NCI-H446 (cell line): ENCODE measurements at places on chromosomes 11 and 22.

- no peak for DNase-seq
Measured at GRCh38 chr11:121895919-121896318, 220.1 kb downstream of the BLID start.

- DNase-seq = no peak
Measured at GRCh38 chr11:121344824-121345223, 52.3 kb downstream of the SC5D start.

GRCh38 chr11:1556278-1556902, 15.7 kb downstream of the DUSP8 start:
- no peak for DNase-seq

- no peak for DNase-seq
Measured at GRCh38 chr11:11389238-11389637, 36.2 kb upstream of the CSNK2A3 start.

DNA sequence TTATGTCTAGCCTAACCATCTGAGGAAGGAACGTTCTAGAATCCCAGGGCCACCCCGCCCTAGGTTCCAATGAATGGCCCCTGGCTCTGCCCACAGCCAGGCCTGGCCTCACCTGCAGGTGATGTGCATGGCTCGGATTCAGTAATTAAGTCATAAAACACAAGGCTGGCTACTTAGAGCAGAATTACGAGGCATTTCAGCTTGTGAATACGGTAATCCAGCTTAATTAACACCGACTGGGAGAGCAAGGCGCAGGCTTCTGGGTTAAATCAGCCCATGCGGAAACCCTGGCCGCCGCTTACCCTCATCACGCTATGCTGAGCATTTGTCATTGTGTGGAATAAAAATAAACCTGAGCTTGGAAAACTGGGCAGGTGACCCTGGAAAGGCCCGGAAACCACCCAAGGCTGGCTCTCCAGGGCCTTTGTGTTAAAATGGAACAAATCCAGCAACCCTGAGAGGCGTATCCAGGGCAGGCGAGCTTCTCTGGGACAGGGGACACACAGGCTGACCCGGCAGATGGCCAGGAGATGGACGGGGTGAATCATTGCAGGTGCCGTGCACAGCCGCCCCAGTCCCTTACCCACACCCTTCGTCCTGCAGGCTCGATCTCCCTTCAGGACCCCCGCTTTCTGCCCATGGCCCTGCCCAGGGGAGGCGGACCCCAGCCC, 220.2 kb downstream of the CTTN start:
- DNase-seq = no peak

GRCh38 chr11:36452961-36453360, 57.1 kb downstream of the TRAF6 start:
- DNase-seq = no peak

DNA sequence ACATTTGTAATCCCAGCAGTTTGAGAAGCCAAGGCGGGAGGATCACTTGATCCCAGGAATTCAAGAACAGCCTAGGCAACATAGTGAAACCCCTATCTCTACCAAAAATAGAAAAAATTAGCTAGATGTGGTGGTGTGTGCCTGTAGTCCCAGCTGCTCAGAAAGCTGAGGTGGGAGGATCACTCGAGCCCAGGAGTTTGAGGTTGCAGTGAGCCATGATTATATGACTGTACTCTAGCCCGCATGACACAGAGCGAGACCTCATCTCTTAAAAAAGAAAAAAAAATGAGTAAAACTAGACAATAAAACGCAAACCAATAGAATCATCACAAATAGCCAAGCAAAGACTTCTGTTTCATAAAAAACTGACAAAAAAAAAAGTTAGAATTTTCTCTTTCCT, 21.8 kb downstream of the NUCB2 start:
- no peak for DNase-seq

DNA sequence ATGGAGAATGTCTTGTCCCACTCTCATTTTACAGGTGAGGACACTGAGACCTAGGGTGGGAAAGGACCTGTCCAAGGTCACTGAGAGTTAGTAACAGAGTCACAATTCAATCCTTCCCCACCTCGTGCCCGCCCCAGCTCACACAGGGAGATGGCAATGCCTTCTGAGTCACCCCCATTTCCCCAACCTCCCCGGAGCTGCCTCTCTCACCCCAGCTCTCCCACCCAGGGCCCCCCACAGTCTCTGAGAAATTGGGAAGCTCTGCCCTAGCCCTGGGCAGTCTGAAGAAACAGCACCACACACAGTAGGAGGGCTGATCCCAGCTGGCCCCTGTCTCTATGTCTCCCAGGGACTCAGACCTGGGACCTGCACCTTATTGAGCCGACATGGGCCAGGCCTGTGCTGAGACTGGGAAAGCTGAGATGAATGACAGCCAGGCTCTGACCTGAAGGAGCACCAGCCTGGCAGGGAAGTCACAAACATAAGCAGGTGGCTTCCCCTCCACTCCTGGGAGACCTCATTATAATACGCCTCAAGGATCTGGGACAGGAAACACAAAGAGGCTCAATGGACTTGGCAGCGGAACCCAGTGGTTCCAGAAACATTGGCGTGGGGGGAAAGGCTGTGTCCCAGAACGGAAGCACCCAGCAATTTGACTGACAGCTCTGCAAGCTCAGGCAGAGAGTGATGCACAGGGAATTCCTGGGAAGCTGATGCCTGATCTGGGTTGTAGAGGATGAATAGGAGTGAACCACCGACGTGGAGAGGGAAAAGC, 51.0 kb downstream of the CD6 start:
- no peak for DNase-seq
